Amygdala (tissue), 56 donors: ENCODE measurements at places on chromosomes 16 and 17.

GRCh38 chr16:57610611-57611010 lies 17.8 kb upstream of the ADGRG1 start:
- no peak for DNase-seq

- no peak for DNase-seq
Observed at GRCh38 chr16:86786994-86787393, 208.6 kb downstream of the FOXL1 start.

DNA sequence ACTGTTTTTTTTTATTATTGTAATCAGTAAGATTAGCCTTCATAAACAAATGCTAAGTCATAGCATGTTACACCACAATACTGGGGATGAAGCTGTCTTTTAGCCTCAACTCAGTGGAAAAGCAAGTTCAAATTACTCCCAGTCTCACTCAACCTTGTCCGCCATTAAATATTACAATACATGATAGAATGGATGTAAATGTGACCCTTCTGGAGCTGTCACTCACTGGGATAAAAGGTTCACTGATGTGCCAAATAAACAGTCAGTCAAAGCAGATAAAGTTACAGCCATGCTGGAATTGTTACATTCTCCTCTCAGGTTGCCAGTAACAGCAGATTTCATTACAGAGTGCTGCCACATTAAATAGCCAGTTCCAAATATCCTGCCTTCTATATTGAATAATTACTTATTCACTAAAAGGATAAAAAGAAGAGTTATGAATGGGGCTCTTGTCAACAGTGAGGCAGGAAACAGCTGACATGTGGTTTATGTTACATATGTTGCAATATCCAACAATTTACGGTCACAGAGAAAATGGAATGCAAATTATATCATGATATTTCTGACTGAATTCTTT lies 53.4 kb downstream of the BRIP1 start:
- DNase-seq, result no peak

GRCh38 chr17:40517286-40517662 lies 15.9 kb upstream of the TNS4 start:
- DNase-seq, result no peak

GRCh38 chr16:29304251-29304650 lies 102.3 kb downstream of the NPIPB11 start:
- DNase-seq, result no peak

GRCh38 chr17:79006794-79007503 lies 2.6 kb downstream of the CANT1 start:
- DNase-seq, result no peak

DNA sequence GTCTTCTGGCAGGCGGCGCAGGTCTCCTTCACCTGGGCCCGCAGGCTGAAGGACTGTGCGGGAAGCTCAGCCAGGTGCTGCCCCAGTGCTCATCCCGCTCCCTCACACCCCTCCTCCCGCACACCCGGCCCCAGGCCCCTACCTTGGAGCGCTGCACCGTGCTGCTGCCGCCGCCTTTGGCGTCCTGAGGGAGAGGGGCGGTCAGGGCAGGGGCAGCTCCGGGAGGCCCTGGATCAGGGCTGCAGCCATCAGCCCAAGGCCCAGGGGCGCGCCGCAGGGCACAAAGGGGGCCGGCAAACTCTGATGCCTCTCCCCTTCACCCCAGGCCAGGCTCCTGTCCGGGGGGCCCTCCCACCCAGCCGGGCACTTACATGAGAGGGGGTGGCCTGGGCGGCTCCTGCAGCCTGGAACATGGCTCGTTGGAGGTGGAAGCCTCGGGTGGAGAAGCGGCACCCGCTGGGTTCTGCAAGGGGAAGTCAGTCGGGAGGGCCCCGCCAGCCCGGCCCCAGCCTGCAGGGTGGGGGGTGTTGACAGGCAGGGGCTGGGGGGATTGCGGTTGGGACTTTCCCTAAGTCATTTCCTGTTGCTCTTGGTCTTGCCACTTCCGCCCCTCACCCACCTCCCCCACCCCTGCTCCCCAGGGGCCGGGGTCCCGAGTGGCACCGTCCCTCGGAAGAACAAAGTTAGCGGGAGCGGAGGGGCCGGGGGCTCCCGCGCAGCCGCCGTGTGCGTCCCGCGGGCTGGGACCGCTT lies 863 bp downstream of the LIMD2 start:
- DNase-seq, result no peak

DNA sequence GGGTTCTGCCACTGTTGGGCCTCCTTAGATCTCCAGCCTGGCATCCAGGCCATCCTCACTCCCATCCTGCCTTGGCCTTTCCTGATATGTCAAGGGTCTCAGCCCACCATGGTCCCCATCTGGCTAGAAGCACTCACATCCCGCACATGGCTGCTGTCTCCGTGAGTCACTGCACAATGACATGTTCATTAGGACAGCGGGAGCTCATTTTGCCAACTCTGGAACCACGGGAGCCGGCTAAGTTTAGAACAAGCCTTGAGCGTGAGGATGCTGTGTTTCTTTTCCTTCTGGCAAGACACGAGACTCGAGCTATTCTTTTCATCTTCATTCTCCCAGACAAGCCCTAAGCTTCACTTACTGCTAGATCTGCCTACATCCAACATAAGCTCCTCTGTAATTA lies 65.7 kb upstream of the KSR1 start:
- DNase-seq, result peak; percentile 16

GRCh38 chr16:2333772-2334379 lies 6.7 kb downstream of the ABCA3 start:
- no peak for DNase-seq

- DNase-seq, result no peak
Observed at GRCh38 chr17:36610474-36610873, 9.1 kb downstream of the MRM1 start.

DNA sequence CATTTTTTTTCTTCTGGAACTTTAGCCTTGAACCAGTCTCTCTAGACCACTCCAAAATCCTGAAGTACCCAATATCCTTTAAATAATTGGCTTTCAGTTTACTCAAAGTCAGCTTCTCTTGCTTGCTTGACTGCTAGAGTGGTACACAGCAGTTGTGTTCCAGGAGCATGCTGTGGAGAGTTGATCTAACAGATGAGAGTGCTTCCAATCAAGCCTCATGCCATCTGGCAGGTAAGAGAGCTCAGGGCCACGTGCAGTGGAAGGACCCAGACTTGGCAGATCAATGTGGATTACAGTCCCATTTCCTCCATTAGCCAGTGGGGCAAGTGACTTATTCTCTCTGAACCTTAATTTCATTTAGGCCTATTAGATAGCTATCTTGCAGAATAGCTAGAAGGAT lies 15.7 kb downstream of the CNEP1R1 start:
- no peak for DNase-seq
